Right atrium auricular region (tissue), 2 donors: ENCODE measurements at places on chromosomes 6 and 20. TPM values are rescaled to one million over a fixed set of nuclear protein-coding genes. Genes with fewer than 3 reads are reported as not detected.

Gene GPR63
- 0.86 TPM for total RNA-seq

Gene RNF217
- 12.7 TPM for total RNA-seq

DNA sequence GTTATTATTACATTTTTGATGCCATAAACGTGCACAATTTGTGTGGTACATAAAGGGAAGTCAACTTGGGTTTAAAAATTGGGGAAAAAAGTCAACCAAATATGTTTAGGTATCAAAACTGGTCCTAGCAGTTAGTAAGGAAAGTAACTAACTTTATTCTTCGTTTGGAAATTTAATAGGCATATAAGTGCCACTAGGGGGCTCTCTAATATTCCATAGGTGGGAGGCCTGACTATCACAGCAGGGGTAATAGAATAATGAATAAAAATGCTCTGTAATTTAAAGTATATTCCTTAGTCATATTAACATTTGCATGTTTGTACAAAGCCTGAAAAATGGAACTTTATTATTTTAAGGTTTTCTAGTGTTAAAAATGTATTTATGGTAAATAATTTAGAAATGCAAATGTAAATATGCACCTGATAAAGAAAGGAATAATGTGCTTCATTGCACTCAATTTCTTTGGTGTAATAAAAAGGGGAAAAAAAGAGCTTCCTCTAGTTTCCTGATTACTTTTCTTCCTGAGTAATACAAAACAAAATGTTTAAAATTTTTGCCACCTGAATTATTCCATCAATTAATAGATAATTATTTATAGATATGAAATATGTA is 125.7 kb upstream of the HDAC2 start:
- H3K4me3 ChIP-seq, result no peak overlapping the region
- DNase-seq, result no peak
- no peaks in the 10 kb centered on the region for H3K36me3 ChIP-seq
- H3K27ac ChIP-seq, result no peak overlapping the region
- H3K27me3 ChIP-seq, result no peaks in the 10 kb centered on the region

Gene CDSN
- not detected for total RNA-seq

Gene GNMT
- total RNA-seq, result 3.3 TPM

GRCh38 chr6:130715058-130715457 is 112.1 kb upstream of the SMLR1 start:
- no peaks in the 10 kb centered on the region for H3K27me3 ChIP-seq
- H3K4me3 ChIP-seq, result no peak overlapping the region
- DNase-seq, result no peak

GRCh38 chr20:59985864-59986263 is 27.6 kb downstream of the CDH26 start:
- no peaks in the 10 kb centered on the region for H3K36me3 ChIP-seq
- H3K4me3 ChIP-seq, result no peak overlapping the region

- H3K27me3 ChIP-seq, result no peaks in the 10 kb centered on the region
- no peak overlapping the region for H3K27ac ChIP-seq
- no peak overlapping the region for H3K4me3 ChIP-seq
- DNase-seq, result peak; percentile 5
These were observed 24.3 kb upstream of the MCUR1 start for GRCh38 chr6:13838616-13839015.

Gene IL17F
- not detected for total RNA-seq

Gene ANKRD60
- not detected for total RNA-seq

GRCh38 chr6:137964876-137965275 is 97.8 kb downstream of the TNFAIP3 start:
- H3K27me3 ChIP-seq, result no peaks in the 10 kb centered on the region
- DNase-seq, result no peak
- H3K27ac ChIP-seq, result no peak overlapping the region
- no peak overlapping the region for H3K4me3 ChIP-seq
- no peaks in the 10 kb centered on the region for H3K4me1 ChIP-seq
- H3K36me3 ChIP-seq, result no peaks in the 10 kb centered on the region
